Activated CD8-positive, alpha-beta memory T cell treated with anti-CD3 and anti-CD28 coated beads for 24 hours (primary cell): ENCODE measurements at places on chromosomes 1 and 21.

DNA sequence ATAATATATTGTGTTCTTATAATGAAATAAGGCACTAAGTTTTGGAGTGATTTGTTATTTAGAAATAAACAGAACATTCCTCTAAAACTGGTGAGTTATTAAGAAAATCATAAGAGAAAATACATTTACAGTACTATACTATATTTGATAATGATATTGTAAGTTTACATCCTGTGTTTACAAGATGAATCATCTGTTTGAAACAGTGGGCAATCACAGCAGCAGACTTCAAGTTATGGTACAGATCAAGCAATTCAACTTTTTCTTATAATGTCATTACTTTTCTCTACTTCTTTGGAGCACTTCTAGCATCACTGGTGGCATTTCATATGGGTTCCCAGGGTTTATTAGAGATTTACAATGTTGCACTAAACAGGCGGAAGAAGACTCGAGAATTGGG is 86.5 kb upstream of the BRINP3 start:
- no peak for DNase-seq

DNA sequence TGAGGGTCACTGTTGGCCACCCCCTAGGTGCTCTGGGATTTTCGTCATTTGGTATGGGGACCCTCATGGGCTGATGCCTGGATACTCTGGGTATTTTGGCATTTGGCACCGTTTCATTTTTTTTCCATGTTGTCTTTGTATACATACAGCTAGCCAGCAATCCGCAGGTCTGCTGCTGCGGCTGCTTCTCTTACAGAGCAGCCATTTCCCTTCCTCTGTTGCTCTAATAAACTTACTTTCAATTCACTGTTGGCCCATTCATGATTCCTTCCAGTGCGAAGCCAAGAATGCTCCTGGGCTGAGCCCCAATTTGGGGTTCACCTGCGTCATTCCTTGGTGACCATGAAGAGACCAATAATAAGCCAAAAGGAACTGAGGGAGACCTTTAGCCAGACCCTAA is 21.5 kb downstream of the GON4L start:
- DNase-seq, result no peak

DNA sequence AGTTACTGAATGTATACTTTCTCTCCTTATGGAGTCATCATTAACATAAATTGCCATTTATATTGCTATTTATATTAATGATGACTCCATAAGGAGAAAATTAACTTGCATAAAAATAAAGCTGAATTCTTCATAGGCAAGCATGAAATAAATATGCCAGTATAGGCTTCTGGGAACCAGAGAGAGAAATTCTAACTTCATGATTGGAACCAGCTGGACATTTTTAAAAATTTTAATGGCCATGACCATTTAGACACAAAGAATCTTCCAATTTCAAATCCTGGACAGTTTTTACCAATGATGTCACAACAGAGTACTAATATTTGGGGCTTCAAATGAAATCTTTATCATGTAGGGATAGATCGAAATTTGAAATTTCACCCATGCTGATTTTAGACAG is 268.7 kb downstream of the PTGER3 start:
- DNase-seq, result no peak

GRCh38 chr1:234899730-234900072 is 228.9 kb downstream of the TOMM20 start:
- DNase-seq, result no peak

- DNase-seq, result peak; percentile 70
Observed at GRCh38 chr1:59046730-59047157, 250.2 kb upstream of the FGGY start.

- DNase-seq, result no peak
Observed at GRCh38 chr1:201128962-201129361, 2.0 kb upstream of the ASCL5 start.

- DNase-seq, result no peak
Observed at GRCh38 chr1:181173761-181174447, 85.4 kb downstream of the IER5 start.

- DNase-seq, result peak; percentile 90
Observed at GRCh38 chr1:159945483-159946241, at the start of gene IGSF9. TSS of gene IGSF9 (minus strand) at chr1:159945613. CDS start at chr1:159943454, 2,159 bp downstream.

- DNase-seq, result no peak
Observed at GRCh38 chr1:206963740-206964139, 6.5 kb downstream of the FCAMR start.

- no peak for DNase-seq
Observed at GRCh38 chr1:248613742-248614141, 16.2 kb upstream of the OR2T10 start.
